ENCODE measurements at places on chromosomes 1 and 21.

DNA sequence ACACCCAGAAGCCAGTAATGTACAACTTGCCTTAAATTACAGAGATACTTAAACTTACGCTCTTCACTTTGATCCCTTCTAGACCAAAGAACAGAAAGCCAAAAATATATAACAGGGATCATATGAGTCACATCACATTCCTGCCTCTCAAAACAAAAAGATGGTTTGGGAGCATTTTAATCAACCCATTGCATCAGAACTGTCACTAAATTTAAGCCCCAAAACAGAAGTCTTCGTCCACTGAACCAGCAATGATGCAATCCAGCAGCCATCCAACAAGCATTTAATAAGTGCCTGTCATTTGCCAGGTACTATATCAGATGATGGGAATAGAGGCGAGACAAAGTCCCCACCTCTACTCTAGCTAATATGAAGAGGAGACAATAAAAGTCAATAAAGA lies 42.7 kb upstream of the GLIS1 start:
- DNase-seq: no peak

DNA sequence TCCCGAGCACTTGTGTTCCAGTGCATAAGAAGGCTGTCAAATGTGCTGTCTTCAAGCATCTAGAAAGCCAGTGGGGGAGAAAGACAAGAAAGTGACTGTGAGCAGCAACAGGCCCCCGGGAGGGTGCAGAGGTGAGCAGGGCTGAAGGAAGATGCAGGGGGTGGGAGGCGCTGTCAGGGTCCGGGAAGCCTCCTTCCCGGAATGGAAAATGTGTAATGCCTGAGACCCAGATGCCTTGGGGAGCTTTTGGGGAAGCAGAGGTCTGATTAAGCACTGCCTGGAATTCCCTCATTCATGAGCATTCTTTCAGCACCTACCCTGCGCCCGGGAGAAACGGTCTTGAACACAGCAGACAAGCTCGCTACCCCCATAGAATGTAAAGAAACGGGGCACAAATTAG lies 1.3 kb downstream of the NPHP4 start:
- DNase-seq: no peak

GRCh38 chr1:88541596-88541995 lies 142.5 kb upstream of the PKN2 start:
- no peak for DNase-seq

DNA sequence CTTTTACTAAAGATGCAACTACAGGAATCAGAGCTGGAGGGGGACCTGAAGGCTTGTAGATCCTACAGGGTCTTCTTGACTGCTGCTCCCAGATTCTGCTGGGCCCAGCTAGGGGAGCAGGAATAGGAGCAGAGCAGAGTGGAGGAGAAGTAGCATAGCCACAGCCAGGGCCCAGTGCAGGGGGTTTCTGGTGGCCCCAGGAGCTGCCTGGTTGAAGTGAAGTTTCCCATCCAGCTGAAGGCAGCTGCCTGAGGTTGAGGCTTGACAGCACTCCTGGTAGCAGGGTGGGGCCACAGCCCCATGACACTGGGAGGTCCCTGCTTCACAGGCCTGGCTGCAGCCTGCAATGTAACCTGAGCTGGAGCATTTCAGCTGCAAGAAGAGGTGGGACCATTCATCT lies 2.0 kb upstream of the INPP5B start:
- DNase-seq: no peak

DNA sequence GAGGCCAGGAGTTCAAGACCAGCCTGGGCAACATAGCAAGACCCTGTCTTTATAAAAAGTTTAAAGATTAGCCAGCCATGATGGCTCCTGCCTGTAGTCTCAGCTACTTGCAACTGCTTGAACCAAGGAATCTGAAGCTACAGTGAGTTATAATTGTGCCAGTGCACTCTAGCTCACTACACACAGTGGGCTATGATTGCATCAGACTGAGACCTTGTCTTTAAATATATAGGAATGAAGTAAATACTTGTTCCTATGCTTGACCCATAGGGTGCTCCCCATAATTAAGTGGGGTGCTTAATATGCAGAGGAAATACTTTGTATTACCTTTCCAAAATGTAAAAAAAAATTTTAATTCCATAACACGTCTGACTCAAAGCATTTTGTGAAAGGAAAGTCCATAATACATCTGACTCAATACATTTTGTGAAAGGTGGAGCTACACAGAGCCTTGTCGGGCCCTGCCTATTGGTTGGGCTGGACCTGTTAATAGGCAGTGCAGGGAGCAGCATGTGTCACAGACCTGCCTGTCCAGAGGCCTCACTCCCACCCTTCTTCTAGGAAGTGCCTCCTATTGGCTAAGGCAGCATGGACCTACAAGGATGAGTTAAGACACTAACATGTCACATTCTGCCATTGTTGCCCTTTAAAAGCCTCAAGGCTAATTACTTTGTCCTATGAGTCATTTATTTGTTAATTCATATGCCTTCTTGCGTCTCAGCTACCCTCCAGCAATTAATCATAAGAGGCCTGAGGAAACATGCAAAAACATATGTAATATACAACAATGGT lies 33.6 kb downstream of the CD58 start:
- peak; percentile 2 for DNase-seq

GRCh38 chr1:151809985-151810556 lies 4.9 kb upstream of the LINGO4 start:
- DNase-seq: no peak

DNA sequence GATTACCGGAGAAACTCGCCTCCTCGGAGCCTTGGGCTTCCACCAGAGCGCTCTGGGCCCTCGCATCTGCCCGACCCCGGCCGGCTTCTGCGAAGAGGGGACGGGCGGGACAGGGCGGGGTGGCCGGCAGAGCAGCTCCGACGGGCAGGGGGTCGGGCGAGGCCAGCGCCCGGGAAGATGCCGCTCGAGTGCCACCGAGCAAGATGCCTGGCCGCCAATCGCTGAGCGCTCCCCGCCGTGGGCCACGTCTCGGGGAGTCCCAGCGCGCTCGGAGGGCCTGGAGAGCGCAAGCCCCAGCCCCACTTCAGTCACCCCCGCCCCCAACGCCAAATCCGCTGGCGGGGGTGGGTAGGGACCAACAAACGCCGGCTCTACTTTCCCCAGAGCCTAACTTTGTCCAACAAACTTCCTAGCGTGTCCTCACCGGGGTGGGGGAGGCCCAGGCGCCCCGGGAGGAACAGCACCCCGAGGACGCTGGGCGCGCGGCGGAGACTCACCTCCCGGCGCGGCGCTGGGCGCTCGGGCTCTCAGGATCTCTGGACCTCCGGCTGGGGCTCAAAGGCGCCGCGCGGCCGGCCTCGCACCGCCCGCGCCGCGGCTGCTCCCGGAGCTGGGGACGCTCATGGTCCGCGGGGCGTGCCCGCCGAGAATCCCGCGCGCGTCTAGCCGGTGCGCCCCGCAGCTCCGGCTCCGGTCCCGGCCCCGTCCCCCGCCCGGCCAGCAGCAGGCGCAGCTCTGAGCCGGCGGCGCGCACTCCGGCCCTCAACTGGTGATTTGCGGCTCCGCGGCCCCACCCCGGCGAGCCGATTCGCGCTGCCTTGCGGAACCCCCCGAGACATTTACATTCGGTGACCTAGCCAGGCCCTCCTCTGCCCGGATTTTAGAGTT lies at the start of gene BCAR3:
TSS of gene BCAR3 (minus strand) at position 737 of the 888 bp plus-strand sequence. CDS start 6,907 bp downstream, outside the sequence.
- peak; percentile 51 for DNase-seq

GRCh38 chr1:61222240-61222639 lies 139.9 kb downstream of the NFIA start:
- no peak for DNase-seq

DNA sequence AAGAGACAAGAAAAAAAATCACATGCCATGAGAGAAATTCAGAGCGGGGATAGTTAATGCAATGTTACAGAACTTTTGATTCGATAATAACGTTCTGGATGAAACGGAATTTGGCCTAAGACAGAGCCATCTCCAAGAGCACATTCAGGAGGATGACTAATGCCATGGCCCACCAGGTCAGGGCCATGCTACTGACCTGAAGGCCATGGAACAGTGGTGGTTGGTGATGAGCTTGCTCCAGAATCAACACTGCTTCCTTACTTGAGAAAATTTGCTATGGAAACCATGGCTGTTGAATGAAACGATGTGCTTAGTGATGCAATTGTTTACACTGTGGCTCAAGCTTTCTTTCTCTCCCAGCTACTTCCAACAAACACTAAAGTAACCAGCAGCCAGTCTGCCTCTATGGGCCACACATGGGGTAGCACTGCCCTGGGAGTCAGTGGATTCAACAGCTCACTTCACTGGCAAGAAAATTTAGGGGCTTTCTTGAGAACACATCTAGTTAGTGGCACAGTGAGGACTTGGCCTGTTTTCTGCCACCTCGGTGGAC lies 299.1 kb downstream of the PCP4 start:
- DNase-seq: no peak

DNA sequence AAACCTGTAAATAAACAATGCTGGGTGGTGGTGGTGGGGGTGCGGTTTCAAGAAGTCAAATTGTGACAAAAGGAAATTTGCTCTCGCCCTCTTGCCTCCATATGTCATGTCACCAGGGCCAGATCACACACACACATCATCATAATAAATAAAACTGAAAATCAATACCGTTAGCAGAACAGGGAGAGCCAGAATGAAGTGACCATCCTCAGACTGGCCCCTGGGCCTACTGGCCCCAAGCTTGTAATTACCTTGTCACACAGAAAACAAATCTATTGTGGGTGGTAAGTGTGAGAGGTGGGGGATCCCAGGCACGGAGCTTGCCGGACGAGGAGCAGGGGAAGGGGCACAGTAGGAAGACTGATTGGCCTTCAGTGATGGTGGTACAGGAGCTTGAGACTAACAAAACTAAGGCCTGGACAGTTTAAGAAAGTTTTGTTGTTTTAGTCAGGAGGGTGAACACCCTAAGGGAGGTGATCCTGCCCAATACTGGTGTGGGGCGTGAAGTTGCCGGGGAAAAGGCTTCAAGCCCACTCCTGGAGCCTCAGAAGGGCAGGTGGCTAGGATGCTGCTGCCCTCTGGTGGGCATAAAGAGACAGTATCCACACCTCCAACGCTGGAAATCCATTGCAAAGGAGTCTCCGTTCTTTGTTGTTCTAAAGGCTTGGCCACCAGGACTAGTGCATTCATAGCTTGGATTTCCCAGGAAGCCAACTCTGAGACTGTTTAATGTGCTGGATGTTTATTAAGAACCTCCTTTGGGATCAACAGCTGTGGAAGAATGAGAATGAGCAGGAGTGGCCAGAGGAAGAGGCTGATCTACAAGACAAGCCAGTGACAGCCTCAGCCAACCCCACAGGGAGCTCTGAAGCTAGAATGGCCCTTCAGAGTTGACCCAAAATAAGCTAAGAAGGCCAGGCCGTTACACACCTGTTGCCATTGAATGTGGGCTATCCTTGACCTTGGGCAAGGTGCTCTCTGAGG lies 8.1 kb upstream of the C1orf216 start:
- DNase-seq: peak; percentile 32

GRCh38 chr1:33165209-33165608 lies 16.6 kb downstream of the TRIM62 start:
- DNase-seq: no peak

- no peak for DNase-seq
Measured at GRCh38 chr1:114207635-114208034, 54.0 kb upstream of the SYT6 start.

- peak; percentile 21 for DNase-seq
Measured at GRCh38 chr1:13435458-13435857, 25.2 kb downstream of the PRAMEF20 start.

DNA sequence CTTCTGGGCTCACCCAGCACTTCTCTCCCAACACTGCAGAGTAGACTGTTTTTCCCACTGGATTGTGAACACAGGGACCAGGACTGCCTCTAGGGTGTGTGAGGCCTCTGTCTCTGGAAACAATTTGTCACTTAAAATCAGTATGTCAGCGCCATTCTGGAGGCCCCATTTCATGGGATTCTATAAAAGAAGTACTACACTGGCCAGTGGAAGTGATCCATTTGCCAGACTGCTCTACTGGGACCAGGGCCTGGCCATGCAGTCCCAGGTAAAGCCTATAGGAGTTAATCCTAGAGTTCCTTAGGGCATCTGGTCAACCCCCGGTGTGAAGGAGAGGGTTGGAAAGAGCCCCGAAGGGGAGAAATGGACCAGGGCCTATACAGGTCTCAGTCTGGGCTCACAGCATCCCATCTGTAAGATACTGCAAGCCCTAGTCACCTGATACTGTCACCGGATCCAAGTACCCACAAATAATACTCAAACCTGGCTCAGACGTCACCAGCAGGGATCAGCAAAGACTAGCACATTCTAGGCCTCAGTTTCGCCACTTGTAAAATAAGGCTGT lies 245.0 kb downstream of the FOXD2 start:
- DNase-seq: no peak

- DNase-seq: peak; percentile 52
Measured at GRCh38 chr1:175129997-175130648, 62.5 kb downstream of the KIAA0040 start.

DNA sequence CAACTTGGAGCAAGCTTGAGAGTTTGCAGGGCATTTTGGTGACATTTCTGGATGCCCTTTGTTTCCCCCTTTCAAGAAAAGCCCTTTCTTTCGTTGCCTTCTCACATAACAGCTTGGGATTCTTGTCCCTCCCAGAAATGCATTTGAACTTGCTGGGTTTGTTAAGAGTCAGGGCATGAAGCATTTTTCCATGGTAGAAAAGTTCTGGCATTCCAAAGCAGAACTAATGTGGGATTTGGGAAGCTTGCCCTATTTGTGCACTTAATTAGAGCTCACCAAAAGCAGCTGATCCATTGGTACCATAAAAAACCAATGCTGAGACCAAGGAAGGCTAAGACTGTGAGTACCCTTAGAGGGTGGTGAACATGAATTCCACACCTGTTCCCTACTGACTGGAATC lies 99.8 kb upstream of the HOOK1 start:
- DNase-seq: no peak

- no peak for DNase-seq
Measured at GRCh38 chr1:92822879-92823278, 9.0 kb upstream of the RPL5 start.

DNA sequence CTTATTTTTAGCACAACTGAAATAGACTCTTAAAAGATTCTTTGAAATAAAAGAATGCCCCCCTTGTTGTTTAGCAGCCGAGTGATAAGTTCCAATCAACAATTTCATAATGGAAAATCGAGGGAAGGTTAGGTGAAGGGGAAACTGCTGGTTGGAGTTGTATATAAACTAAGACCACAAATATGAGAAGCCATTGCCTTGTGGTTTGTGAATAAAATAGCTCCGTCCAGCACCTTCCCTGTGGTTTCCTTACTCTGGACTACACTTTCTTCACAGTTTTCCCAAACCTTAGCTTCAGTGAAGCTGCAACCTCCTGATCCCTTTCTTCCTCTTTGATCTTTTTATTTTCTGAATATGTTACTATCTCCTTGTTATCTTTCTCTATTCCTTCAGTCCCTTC lies 6.7 kb upstream of the RAB3GAP2 start:
- DNase-seq: no peak

- DNase-seq: no peak
Measured at GRCh38 chr21:34675871-34676270, 7.1 kb downstream of the CLIC6 start.

DNA sequence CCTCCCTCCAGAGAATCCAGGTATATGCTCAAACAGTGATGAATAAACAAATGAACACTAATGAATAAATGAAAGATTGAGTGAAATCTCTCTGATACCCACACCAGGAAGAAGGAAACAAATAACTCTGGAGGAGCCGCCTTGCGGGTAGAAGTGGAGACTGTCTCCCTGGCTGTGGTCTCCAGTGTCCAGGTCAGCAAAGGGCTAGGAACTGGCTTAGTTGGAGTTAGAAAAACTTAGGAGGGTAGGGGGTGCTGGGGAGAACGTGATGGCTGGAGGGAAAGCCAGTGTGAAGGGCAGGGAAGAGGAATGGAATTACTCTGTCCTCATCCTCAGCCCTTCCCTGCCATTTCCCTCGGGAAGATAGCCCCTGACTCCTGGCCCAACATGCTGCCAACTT lies 537 bp downstream of the RHBDL2 start:
- no peak for DNase-seq

Data from NCI-H524 (cell line).